Stimulated activated CD8-positive, alpha-beta memory T cell treated with anti-CD3 and anti-CD28 coated beads, Interleukin-2, amount 100 ng/mL, for 1 hour (primary cell): ENCODE measurements at places on chromosomes 3 and 15.

DNA sequence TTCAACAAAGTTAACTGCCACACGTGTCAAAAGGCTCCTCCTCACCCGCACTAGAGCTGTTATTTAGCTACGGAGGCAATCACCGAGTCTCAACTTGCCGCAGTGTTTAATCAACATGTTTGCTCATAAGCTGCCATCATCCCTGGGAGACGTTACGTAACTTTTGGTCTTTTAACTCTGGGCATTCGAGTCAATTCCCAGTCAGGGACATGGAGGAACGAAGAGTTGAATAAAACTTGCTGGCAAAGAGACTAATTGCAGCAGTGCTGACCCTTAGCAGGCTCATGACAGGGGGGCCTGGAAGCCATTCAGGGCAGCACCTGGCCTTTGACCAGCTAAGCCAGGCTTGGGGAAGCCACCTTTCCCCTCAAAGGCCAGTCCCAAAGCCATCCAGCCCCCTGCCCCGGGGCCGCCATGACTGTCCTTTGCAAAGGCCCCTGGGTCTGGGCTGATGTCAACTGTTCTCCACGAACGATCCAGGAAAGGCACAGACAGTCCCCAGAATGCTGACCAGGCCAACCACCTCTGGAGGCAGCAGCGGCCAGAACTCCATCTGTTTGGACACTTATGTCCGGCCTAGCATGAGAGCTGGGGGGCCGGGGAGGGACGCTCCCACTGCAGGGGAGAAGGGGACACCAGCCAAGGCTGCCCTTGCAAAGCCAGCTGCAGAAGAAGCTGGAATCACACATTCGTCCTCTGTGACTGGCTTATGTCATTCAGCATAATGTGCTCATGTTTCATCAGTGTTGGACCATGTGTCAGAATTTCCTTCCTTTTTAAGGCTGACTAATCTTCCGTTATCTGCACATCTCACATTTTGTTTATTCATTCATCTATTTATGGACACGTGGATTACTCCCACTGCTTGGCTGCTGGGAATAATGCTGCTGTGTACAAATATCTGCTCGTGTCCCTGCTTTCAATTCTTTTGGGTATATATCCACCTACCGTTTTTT, 43.7 kb downstream of the PCSK6 start:
- DNase-seq, result no peak

GRCh38 chr3:138938056-138938876, 8.7 kb downstream of the FOXL2 start:
- DNase-seq, result no peak

DNA sequence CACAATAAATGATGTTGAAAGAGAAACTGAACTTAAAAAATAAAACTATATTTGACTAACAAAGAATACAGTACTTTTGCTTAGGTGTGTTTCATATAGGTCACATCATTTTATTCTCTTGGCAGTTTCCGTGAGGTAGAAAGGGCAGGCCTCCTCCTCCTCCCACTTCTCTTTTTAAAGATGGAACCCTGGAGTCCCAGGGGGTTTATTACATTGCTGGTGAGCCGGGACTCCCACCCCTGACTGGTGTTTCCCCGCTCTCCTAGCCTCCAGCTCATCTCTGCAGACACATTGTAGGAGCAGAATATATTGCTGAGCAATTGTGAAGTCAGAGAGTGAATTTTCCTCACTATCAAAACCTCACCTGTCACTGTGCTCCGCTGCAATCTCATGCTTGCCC, 30.0 kb downstream of the ZDHHC23 start:
- DNase-seq, result no peak

- DNase-seq, result no peak
These were observed 8.4 kb upstream of the RBPMS2 start for GRCh38 chr15:64783796-64784195.

GRCh38 chr3:27657871-27658270, 64.3 kb downstream of the EOMES start:
- no peak for DNase-seq

DNA sequence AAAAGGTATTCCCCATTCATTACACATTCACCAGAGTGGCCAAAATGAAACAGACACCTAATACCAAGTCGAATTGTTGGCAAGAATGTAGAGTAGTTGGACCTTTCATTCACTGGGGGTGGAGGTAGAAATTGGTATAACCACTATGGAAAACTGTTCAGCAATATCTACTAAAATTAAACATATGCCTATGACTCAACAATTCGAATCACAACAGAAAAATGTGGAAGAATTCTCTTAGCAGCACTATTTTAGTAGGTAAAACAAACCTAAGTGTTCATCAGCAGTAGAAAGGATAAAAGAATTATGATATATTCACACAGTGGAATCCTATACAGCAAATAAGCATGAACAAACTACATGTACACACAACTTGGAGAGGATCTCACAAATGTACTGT, 30.6 kb downstream of the POLG start:
- no peak for DNase-seq

GRCh38 chr3:39346785-39347585, 17.5 kb downstream of the CCR8 start:
- DNase-seq, result no peak

DNA sequence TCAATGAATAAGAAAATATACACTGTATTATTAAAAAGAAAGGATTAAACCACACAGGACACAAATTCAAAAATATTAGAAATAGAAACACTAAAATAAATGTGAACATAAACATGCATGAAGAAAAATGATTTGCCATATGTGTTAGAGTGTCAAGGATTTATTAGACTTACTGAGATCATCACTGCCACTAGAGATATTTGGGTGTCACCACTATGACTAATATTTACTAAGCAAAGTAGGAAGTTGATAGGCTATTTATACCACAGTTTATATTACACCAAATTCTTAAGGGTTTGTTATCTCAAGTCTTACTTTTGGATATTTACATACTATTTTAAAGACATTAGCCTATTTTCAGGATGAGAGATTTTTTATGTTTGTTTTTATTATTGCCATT, 575.0 kb upstream of the SGO1 start:
- DNase-seq, result no peak

DNA sequence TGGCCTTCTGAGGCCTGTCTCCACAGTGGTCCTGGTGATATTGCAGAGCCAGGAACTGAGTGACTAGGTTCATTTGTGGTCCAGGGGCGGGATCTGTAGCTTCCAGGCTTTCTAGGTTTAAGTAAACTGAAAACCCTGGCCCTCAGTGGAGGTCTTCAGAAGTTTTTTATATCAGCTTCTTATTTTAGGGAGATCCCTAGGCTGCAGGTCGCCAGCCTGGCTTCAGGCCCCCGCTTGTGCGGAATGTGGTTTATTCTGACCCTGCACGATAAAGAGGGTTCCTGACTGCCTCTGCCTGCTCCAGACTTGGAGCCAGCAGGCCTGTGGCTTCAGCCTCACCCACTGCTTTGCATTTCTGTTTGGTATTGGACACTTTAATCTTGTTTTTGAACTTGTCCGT, 133.9 kb upstream of the PLXNA1 start:
- DNase-seq, result no peak

- no peak for DNase-seq
These were observed 283.4 kb upstream of the VEPH1 start for GRCh38 chr3:157786618-157787017.

GRCh38 chr3:68751888-68752287, 180.5 kb downstream of the TAFA4 start:
- DNase-seq, result no peak

- DNase-seq, result no peak
These were observed 27.7 kb upstream of the IL20RB start for GRCh38 chr3:136929977-136930670.
